ENCODE measurements at places on chromosomes 6 and 20.

- DNase-seq: no peak
These were observed 74.5 kb downstream of the ALDH8A1 start for GRCh38 chr6:134875367-134875766.

DNA sequence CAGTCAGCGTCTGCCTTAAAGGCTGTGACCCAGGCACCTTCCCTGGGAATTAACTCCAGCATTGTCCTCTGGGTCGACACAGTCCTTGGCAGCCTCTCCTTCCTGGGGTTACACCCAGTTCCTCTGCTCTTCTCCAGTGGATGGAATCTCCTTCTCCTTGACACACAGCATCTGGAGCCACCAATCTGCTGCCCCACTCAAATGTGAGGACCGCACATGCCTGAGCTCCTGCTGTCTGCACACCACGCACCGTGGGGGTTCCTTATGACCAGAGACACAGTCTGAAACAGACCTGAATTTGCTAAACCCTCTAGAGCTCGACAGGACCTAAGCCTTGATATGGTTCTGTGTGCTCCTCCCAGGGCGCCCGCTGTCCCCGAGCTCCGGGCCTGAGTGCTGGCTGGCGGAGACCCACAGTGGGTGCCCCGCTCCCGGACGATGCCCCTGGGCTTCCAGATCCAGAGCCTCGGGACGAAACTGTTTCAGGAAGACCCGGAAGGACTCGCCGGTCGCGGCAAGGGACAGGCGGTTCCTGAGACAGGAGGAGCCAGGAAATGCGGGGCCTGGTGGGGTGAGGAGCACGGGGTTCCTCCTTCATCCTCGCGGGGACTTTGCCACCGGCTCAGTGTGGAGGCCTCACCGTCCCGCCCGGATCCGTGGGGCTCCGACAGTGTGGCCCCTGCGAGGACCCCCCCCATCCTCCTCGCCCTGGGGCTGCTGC lies 2.5 kb upstream of the RAET1G start:
- no peak for DNase-seq

DNA sequence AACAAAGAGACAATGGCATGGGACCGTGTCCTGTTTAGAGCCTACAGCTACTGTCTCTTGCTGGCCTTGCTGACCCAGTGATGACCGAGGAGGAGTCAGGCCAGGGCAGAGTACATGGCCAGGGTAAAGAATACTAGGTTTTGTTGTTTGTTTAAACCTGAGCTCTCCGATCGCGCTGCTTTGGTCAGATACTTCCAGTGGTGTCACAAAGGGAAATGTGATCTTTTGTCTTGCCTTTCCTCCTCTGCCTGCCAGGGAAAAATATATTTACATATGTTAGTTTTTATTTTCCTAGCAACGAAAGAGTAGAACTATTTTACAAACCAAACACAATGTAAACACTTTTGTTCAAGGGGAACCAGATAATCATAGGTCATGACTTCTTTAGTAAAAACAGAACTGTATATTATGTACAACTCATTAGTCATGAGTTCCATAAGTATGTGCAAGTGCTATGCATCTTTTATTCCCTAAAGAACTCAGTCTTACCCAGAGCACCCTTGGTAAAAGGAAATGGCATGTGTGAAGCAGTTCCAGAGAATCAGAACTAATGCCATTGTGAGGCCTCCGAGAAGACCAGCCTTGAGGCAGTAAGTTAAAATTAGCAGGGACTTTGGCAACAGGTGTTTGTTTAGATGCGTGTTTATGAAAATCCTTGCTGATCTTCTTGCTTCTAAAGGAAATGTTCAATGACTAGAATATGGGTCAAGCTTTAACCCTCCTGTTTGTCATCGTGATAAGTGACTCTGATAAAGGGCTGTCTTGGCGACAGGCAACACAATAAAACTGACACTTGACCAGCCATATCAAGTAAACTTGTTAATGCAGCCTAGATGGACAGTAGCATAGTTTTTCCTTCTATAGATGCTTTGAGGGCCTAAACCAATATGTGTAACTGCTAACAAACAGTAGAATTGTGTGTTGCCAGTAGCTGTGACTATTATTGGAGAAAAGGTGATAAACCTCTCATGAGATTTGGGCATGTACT lies 204.6 kb downstream of the NKAIN2 start:
- DNase-seq: no peak

- no peak for DNase-seq
These were observed 152.9 kb downstream of the SIM1 start for GRCh38 chr6:100311707-100312251.

DNA sequence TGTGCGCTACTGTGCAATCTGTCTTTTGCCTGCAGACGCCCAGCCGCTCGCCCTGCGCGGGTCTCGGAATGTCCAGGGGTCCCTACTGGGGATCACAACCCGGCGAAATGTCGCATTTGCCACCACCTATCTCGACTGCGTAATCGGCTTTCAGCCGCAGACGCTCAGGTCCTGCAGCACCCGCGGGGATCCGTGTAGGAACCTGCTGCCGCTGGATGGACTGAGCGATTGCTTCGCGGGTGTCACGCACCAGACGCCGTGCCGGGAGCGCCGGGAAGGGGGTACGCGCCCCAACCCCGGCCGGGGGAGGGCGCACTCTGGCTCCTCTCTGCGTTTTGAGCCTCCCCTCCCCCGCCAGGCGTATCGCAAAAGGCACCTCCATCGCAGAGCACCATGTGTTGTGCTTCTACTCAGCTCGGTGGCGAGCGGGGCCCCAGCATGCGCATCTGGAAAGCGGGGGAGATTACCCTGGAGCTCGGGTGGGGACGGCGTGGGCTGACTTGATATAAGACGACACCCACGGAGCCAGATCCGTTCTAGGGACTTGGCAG lies 747 bp upstream of the PTPRA start:
- DNase-seq: peak; percentile 59

GRCh38 chr6:3912361-3913076 lies 63.3 kb downstream of the FAM50B start:
- DNase-seq: no peak

Data from stimulated activated CD8-positive, alpha-beta memory T cell treated with anti-CD3 and anti-CD28 coated beads, Interleukin-12 subunit alpha, Interleukin-12 subunit beta, amount 100 ng/mL, for 1 hour (primary cell).